ENCODE measurements at places on chromosomes 6 and 20.

- no peak for DNase-seq
Observed at GRCh38 chr20:53872561-53873229, 197.7 kb downstream of the BCAS1 start.

- no peak for DNase-seq
Observed at GRCh38 chr6:20487669-20488375, 46.4 kb upstream of the CDKAL1 start.

DNA sequence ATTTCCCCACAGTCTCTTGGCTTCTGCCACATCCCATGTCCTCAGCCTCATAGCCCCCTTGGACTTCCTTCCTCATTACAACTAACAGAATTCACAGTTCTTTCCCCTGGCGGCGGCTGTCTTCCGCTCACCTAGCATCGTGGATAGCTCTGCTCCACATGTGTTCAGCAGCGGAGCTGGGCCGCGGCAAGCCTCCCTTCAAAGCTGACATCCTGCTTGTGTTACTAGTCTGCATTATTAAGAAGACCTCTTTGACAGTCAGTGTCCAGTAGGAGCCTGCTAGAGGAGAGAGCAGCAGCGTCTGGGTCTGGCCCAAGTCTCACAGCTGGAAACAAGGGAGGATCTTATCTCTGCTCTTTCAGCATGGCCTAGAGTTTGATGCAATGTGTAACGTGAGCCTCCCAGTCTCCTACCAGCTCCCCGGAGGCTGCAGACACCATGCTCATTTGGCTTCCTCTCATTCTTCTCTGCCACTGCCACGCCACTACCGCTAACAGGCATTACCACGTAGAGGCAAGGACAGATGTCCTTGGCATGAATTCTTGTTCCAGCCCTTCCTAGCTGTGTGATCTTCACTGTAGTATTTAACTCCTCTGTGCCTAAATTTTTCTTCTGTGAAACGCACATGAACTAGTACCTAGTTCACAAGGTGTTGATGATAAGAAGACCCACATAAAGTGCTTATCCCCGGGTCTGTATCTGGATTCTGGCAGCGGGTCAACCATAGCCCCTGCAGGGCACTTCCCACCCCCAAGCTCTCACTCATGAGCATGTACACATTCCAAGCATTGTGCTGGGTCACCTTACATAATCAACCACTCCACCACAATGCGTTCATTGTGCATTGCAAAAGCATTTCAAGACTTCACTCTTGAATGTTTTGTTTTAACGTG lies 107.1 kb upstream of the BACH2 start:
- DNase-seq: peak; percentile 10

- DNase-seq: no peak
Observed at GRCh38 chr6:28618898-28619555, 93.3 kb downstream of the GPX5 start.

GRCh38 chr6:11876934-11877433 lies 98.4 kb upstream of the ADTRP start:
- DNase-seq: no peak

GRCh38 chr6:81633391-81633790 lies 119.1 kb downstream of the TENT5A start:
- no peak for DNase-seq

DNA sequence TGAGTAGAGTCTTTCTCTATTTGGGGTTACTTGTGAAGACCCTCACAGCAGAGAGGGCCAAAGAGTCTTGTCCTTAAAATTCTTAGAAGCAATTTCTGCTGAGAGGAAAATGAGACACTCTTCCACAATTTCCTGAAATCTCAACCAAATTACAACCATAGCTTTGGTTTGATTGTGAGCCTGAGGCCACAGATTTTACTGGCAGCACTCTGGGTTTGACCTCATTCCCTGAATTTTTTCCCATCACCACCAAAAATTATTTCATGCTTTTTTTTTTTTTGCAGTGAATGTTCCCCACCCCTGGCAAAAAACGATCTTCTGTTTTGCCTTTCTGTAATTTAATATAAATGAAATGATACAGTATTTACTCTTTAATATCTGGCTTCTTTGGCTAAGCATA lies 125.5 kb downstream of the THEMIS start:
- no peak for DNase-seq

GRCh38 chr6:166779963-166780683 lies 153.1 kb upstream of the RPS6KA2 start:
- no peak for DNase-seq

DNA sequence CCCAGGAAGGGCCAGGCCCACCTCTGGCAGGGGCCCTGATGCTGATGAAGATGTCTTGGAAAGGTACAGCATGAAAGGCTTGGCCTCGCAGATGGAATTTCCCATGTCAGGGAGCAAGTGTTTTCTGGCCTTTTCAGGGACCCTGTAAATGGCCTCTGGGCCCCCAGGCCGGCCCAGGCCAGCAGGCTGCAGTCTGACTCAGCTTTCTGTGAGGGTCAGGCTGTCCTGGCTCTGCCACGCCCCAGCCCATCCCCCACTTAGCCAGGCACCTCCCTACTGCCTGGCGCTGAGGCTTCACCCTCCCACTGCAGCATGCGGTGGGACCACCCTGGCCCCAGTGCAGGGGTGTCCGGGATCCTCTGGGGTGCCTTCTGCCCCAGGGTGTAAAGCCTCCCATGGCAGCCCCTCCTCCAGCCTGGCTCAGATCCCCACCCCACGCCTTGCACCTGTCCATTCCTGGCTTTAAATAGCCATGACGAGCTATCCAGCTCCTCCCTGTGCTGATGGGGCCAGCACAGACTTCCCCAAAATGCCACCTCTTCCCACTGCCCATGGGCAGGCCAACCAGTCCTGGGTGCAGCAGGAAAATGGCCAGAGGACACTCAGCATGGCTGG lies 35.6 kb upstream of the GATA5 start:
- DNase-seq: no peak

DNA sequence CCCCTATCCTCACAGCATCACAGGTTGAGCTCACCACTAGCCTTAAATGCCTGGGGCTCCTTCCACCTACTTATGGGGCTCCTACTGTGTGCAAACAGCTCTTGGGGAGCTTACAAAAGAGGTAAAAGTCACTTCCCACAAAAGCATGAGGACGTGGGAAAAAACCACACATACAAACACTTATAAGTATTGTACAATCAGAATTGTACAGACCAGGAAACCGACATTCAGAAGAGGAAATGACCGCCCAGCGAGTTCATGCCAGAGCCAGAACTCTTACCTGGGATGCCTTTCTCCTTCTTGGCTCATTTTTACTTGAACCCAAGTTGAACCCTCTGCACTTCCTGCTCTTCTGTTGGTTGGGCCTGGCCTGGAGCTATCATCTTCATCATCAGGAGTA lies 6.3 kb upstream of the PPP1R16B start:
- no peak for DNase-seq

DNA sequence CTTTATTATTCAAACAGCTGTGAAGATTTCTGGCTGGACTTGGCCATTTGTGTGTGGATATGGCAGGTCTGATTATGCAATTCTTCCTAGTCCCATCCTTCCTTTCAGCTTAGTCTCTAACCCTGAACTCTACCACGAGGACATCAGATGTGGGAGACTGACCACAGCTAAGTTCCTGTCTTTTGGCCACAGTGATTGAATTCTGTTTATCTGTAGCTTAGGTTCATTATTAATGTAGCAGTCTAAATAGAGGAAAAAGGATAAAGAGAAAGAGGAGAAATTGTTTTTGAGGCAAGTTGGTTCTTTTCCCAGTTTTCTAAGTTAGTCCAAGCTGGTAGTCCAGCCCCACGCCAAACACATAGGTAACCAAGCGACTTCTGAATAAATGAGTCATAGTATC lies 598.9 kb downstream of the RFPL4B start:
- no peak for DNase-seq

DNA sequence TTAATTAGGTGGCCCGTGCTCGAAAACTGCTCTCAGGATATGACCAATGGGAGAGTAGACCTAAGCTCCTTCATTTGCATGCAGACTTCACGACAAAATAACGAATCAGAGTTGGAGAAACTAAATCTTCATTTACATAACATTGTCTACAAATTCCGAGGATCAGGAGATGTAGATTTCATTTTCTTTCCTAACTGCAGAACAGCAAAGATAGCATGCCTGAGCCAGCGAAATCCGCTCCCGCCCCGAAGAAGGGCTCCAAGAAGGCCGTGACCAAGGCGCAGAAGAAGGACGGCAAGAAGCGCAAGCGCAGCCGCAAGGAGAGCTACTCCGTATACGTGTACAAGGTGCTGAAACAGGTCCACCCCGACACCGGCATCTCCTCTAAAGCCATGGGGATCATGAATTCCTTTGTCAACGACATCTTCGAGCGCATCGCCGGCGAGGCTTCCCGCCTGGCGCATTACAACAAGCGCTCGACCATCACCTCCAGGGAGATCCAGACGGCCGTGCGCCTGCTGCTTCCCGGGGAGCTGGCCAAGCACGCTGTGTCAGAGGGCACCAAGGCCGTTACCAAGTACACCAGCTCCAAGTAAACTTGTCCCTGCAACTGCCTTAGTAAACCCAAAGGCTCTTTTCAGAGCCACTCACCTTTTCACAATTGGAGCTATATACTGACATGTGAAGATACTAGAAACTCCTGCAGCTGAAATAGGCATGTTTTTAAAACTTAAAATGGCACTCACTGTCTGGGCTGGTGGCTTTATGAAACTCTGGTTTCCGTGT lies 96.5 kb downstream of the HFE start:
- no peak for DNase-seq

- DNase-seq: no peak
Observed at GRCh38 chr20:22807646-22808244, 223.4 kb upstream of the FOXA2 start.

DNA sequence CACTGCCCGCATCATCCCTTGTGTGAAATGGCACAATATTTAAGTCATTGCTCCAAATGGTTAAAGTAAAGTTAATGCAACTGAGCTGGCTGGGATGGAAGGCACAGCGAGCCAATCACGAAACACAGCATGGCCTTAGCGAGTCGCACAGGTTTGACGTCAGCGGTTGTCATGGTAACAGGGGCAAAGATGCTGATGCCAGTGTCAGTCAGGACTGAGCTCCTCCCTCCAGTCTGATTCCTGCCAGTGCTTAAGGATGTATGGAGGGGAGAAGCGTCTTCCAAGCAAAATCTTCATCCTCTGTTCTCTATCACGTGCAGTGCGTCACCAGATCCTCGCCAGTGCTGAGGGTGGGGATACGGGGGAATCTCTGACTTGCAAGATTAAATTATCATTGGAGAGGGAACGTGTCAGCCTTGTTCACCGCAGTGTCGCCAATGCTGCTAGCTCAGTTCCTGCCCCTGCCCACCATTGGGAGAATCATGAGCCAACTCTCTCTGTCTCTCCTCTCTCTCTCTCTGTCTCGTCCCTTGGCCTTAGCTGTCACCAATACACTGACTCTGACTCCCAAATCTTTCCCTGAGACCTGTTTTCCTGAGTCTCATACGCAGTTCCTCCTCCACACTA lies 24.5 kb downstream of the TSPYL4 start:
- no peak for DNase-seq

DNA sequence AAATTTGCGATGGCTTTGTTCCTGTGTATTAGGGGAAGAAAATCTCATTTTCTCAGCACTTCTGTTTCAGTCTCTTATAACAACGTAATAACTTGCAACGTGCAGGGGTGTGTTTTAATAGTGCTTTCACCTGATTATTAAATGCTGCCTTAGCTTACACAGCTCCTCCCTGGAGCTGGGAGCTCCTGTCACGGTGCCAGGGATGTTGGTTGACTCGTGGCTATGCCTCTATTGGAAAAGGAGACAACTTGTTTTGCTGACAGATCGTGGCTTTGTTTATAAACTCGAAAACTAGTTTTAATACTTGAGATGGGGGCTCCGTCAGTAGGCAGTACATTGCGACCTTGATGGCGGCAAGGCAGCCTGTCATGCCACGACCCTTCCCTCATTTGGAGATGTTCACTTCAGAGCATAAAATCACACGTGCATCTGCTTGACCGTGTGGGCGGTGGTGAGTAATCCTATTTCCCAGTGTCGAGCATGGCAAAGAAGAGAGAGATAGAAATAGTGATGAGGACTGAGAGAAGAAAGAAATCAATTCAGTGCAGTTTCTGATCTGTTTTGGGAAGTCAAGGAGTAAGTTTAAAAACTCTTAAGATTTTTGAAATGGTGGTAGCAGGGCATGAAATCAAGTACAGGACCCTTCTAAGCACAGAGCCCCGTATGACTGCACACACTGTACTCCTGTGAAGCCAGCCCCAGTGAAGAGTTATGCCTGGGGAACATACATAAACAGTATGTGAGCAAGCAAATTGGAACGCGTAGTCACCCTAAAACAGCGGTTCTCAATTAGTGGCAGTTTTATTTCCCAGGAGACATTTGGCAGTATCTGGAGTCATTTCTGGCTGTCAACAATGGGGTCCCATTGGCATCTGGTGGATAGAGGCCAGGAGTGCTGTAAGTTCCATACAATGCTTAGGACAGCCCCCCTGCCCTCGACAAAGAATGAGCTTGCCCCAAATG lies 147.2 kb downstream of the DOK5 start:
- DNase-seq: no peak

GRCh38 chr6:63236398-63236817 lies 25.1 kb downstream of the FKBP1C start:
- DNase-seq: no peak

All from NCI-H1048 (cell line).